ENCODE measurements at places on chromosomes 7 and 10.

GRCh38 chr10:97049670-97050069 lies 136.1 kb downstream of the SLIT1 start:
- DNase-seq: no peak

GRCh38 chr10:77081481-77081891 lies 556.1 kb downstream of the KCNMA1 start:
- DNase-seq: no peak

DNA sequence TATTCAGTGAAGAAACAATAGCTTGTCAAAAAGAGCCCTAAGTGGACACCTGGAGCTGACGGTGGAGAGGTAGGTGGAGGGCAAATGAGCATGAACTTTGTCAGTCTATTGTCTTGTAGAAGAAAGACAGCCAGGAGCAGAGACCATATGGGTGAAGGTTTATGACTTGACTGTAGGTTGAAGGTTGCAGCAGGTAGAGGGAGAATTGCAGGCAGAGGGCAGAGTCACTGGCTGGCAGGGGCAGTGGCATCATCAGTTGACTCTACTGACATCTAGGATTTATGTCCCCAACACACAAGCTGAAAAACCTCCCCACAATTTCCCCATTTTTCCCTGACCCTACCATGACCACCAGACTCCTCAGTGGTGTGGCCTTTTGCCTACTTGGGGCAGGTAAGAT lies 243.6 kb upstream of the PRSS58 start:
- DNase-seq: no peak

- no peak for DNase-seq
These were observed 168.0 kb upstream of the LRRN3 start for GRCh38 chr7:110922906-110923305.

GRCh38 chr7:77475181-77475580 lies 59.0 kb upstream of the GSAP start:
- no peak for DNase-seq

DNA sequence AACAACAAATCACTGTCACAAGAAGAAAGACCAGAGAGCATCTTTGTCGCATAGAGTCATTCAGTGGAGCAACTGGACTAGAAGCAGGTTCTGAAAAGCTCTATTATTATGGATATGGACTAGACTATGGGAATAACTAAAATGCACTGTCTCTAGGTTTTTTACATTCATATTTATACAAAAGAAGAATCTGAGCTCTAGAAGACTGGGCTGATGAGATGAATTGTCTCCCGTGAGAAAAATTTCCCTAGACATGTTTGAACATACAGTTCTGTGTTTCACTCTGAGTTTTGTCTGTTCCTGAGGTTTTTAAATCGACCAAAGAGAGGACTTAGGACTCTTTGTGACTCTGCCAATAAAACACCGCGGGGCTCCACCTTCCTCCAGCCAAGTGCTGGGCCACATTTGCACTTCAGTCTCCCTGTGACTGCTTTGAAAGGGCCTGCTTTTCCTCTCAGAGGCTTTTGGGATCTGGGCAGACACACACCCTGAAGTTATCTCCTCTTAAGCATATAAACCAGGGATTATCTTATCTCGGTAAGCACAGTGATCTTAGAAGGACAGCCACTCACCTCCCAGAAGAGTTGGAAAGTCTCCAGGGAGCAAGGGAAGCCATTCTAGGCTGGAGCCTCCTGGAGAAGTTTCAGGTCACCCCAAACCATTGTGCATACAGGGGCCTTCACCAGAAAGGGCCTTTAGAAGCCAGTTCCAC lies 101.0 kb upstream of the JCAD start:
- DNase-seq: no peak

DNA sequence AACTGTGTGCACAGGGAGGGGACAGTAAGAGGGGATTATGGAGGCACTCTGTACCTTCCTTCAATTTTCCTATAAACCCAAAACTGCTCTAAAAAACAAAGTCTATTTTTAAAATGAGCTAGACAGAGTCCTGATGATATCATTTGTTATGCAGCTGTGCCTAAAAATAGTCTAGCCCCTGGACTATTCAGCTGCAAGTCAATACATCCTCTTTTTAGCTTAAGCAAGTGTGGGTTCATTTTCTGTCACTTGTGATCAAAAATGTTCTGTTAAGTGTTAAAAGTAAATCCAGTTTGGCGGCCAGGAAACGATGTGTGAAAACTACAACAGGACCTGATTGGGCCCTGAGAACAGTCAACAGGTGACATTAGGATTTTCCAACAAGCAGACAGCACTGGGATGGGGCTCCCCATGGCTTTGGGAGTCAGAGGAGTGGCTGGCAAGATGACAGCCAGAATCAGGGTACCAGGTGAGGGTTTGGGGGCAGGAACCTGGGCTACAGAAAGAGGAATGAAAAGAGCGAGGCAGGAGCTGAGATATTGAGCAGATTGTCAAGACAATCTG lies 33.9 kb downstream of the FAM107B start:
- no peak for DNase-seq

Data from T-helper 17 cell (primary cell).